Transverse colon (tissue), 4 donors: ENCODE measurements at places on chromosomes 5 and 9. TPM values are rescaled to one million over a fixed set of nuclear protein-coding genes. Genes with fewer than 3 reads are reported as not detected.

The IQGAP2 gene
- 121 TPM for total RNA-seq

The DBH gene
- not detected for total RNA-seq

The STXBP1 gene
- 7.9 TPM for total RNA-seq

GRCh38 chr5:126674145-126674544 is 73.4 kb downstream of the PHAX start:
- peaks cover 13% of the 10 kb centered on the region for H3K4me1 ChIP-seq
- H3K27ac ChIP-seq: peak overlapping the region; percentile 72
- no peaks in the 10 kb centered on the region for H3K36me3 ChIP-seq
- peak; percentile 51 for DNase-seq

DNA sequence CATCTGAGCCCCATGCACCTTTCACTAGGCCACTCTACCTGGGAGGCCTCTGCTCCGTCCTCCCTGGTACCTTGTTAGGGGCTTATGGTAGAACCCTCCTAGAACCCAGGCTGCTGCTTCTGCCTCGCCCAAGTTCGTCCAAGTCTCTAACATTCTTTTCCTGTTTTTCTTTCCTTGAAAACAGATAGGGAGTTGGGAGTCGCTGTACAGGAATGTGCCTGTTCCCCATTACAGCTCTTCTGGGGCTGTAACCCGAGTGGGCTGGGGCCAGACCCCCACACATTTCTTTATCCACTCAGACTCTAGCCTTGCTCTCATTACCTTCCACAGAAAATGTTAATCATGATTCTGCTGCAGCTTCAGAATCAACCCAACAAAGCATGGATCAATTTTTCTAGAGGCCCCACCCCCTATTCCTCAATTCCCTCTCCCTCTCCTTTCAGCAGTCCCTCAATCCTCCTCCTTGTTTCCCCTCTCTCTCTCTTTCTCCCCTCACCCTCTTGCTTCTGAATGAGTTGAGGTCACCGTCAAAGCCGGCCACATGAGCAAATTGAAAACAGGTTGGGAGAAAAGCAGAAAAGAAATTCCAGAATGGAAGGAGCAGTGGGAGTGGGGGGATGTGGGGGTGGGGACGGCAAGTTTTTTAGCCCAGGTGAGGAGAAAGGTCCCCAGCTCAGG is 193.8 kb upstream of the TRIM32 start:
- no peak for DNase-seq
- H3K4me3 ChIP-seq: no peak overlapping the region
- no peaks in the 10 kb centered on the region for H3K27me3 ChIP-seq
- peaks cover 10% of the 10 kb centered on the region for H3K4me1 ChIP-seq
- no peaks in the 10 kb centered on the region for H3K36me3 ChIP-seq
